GM19239 (cell line): ENCODE measurements at places on chromosomes 12 and 14.

DNA sequence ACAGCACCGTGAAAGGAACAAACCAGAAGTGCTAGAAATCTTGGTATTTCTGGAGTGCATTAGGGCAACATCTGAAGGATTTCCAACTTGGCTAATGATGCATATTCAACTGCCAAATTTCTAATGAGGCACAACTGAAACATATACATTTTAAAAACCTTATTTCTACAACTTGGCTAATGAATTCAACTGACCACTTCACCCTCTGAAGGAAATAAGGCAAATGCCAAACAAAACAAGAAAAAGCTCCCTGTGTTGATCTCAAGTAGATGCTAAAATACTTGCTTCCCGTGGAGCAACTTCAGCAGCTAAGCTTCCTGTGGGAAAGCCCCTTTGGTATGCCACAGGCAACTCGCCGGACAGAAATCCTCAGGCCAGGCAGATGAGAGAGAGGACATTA lies 167.1 kb downstream of the TTC7B start:
- DNase-seq: no peak

- no peak for DNase-seq
These were observed 18.1 kb downstream of the MORN3 start for GRCh38 chr12:121651320-121651719.

GRCh38 chr12:49744363-49744885 lies 3.1 kb downstream of the TMBIM6 start:
- no peak for DNase-seq

DNA sequence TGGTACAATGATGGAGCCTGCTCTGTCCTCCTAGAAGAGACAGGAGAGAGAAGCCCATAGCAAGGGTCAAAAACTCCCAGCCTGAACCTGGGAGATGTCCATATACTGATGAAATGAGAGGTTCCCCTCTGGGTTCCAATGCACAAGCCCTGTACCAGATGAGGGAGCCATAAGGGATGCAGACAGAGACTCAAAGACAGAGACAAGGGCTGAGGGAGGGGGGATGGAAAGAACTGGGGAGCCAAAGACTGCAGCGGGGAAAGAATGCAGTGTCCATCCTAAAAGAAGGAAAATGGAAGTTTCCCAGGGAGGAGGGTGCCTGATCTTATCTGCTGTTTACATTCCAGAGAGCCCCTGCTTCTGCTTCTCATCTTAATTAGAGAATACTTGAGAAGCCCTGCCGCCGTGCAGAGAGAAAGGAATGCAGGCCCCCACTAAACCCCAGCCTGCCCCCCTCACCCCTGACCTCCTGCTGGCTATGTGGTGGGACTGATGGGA lies 27.7 kb downstream of the KRT18 start:
- no peak for DNase-seq

DNA sequence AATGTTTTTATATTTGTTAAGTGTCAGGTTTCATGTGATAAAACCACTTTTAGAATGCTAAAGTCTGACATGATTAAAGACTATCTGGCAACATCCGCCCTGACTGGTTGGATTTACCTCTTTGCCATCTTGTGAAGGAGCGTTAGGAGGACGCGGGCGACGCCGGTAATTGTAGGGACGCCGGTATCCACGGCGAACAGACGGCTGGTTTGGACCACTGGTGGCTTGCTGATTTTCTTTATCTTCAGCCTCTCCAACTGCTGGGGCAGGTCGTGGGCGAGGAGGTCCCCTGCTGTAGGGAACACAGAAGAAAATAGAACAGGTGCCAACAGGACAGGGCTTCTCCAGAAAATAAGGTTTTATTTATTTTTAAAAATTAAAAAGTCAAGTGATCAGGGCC lies 21.3 kb downstream of the YBX3 start:
- DNase-seq: no peak

- no peak for DNase-seq
These were observed 2.3 kb upstream of the SLC25A3 start for GRCh38 chr12:98591209-98591608.

- DNase-seq: no peak
These were observed 4.6 kb downstream of the ZNF384 start for GRCh38 chr12:6684609-6685008.
